ENCODE measurements at places on chromosomes 3 and 15.

GRCh38 chr3:47227678-47228077 is 54.9 kb downstream of the KIF9 start:
- peak; percentile 75 for DNase-seq

- DNase-seq, result no peak
Measured at GRCh38 chr3:142975316-142975995, 12.0 kb upstream of the PAQR9 start.

DNA sequence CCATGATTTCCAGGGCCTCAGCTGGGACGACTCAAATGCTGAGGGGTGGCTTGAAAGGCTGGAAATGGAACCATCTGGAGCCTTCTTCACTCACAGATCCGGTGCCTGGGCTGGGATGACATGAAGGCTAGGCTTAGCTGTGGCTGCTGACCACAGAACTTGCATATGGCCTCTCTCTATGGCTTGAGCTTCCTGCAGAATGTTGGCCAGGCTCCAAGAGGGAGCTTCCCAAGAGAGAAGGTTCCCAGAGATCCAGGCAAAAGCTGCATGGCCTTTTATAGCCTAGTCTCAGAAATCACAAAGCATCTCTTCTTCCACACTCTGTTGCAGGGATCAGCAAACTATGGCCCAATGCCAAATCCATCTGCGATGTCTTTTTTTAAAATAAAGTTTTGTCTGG is 44.8 kb downstream of the GATM start:
- no peak for DNase-seq

- DNase-seq, result peak; percentile 59
Measured at GRCh38 chr3:148962513-148962912, 28.8 kb upstream of the GYG1 start.

- DNase-seq, result no peak
Measured at GRCh38 chr3:67831262-67831661, 176.8 kb upstream of the SUCLG2 start.

GRCh38 chr15:74295800-74296199 is 59.7 kb downstream of the CCDC33 start:
- no peak for DNase-seq

- DNase-seq, result peak; percentile 87
Measured at GRCh38 chr3:127035677-127036076, 52.8 kb downstream of the PLXNA1 start.

All from inflammatory macrophage treated with lipopolysaccharide for 4 hours (primary cell).